Natural killer cell (primary cell): ENCODE measurements at places on chromosomes 6 and 20.

GRCh38 chr6:139603581-139603980 lies 229.1 kb upstream of the CITED2 start:
- no peaks in the 10 kb centered on the region for H3K36me3 ChIP-seq
- no peaks in the 10 kb centered on the region for H3K27me3 ChIP-seq
- H3K4me3 ChIP-seq, result no peak overlapping the region
- no peak overlapping the region for H3K27ac ChIP-seq
- H3K4me1 ChIP-seq, result no peaks in the 10 kb centered on the region

DNA sequence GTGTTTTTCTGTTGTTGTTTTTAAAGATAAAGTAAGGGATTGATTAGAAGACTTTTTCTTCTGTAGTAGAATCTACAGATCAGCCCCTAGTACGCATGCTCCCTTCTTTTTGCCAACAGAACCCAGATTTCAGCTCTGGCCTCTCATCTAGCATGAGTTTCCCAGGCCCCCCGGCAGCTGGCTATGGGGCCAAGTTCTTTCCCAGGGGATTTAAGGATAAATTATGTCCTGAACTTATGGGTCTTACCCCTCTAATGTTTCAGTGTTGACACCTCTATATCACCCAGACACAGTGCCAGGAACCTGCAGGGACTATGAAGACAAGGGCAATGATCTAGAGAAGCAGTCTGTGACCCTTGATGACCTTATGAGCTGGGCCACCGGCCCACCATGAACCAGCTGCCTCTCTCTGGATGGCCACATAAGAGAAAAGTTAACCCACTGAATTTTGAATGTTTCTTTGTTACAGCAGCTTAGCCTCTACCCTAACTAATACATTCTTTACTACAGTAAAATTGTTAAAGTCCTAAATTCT lies 150.5 kb downstream of the UNC5CL start:
- no peak overlapping the region for H3K27ac ChIP-seq
- DNase-seq, result no peak

- H3K27me3 ChIP-seq, result peaks cover 3% of the 10 kb centered on the region
- no peaks in the 10 kb centered on the region for H3K36me3 ChIP-seq
- DNase-seq, result no peak
- H3K27ac ChIP-seq, result no peak overlapping the region
- peaks cover 9% of the 10 kb centered on the region for H3K4me1 ChIP-seq
Measured at GRCh38 chr6:169926617-169927417, 175.4 kb downstream of the ERMARD start.

DNA sequence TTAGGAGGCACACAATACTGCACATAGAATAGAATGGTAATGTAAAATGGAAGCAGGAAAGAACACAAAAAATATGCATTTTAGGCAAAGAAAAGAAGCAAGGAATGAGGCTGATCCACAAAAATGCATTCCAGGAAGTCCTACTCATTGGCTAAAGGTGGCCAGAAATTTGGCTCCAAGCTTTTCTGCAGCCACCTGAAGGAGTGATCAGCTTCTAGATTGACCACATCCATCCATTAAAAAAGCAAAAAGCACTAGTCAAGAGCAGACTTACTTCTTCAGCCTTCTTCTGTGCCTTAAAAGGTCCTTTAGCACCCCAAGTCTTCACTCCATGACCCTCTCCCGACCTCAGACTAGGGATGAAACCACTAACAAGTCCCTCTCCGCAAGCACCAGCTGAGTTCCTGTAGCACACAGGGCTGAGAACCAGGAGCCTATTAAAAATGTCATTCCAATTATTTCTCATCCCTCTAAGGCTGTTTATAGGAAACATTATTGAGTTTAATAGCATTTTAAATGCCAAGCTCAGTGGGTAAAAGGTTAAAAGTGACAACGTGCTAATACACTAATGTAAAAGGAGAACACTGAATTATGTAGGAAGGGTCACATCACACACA lies 36.5 kb downstream of the TRAM2 start:
- no peaks in the 10 kb centered on the region for H3K36me3 ChIP-seq
- no peak for DNase-seq
- no peak overlapping the region for H3K27ac ChIP-seq
- peaks cover 32% of the 10 kb centered on the region for H3K4me1 ChIP-seq
- H3K4me3 ChIP-seq, result no peak overlapping the region

GRCh38 chr20:25030007-25030648 lies 27.8 kb downstream of the ACSS1 start:
- no peaks in the 10 kb centered on the region for H3K27me3 ChIP-seq
- H3K36me3 ChIP-seq, result peaks cover 26% of the 10 kb centered on the region
- no peak overlapping the region for H3K4me3 ChIP-seq

- no peak overlapping the region for H3K4me3 ChIP-seq
- no peak overlapping the region for H3K27ac ChIP-seq
- DNase-seq, result no peak
- no peaks in the 10 kb centered on the region for H3K36me3 ChIP-seq
Measured at GRCh38 chr6:113860181-113860955, 3.2 kb downstream of the MARCKS start.

DNA sequence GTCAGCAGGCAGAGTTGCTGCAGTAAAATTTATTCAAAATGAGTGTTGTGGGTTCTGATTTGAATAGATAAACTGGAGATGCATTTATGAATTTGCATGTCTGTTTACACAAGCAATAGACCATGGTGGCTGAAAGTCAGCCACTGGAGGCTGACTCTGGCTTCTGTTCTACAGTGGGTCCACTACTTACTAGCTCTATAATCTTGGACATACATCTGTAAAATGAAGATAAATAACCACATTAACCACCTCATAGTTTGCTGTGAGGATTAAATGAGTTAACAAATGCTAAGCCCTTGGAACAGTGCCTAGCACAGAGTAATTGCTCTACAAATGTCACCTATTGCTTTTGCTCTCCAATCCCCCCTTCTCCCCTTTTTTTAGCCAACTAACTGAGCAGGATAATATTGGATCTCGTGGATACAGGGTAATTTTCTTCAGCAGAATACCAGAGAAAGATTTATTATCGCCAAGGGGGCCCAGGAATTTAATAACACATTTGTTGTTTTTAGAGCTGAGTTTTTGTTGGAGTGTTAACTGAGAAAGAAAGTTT lies 1.4 kb upstream of the PM20D2 start:
- H3K27me3 ChIP-seq, result no peaks in the 10 kb centered on the region
- no peak overlapping the region for H3K27ac ChIP-seq
- H3K4me3 ChIP-seq, result no peak overlapping the region
- H3K4me1 ChIP-seq, result peaks cover 5% of the 10 kb centered on the region
- no peak for DNase-seq

DNA sequence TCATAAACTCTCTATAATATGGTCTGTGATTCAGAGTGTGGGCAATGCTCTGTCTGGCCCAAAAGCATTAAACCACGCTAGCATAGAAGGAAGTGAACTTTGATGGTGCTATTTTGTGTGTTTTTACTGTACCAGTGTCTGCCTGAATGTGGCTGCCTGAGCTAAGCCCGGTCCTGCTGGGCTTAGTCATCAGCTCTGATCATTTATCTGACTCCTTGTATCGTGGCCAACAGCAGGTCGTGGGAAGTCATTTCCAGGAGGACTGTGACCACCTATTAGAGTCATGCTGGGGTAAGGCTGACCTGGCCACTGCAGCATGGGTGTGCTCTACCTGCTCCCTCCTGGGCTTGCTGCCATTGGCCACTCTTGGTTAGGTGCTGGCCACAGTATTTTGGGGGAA lies 239.1 kb upstream of the CEP162 start:
- no peaks in the 10 kb centered on the region for H3K4me1 ChIP-seq
- no peak overlapping the region for H3K27ac ChIP-seq
- DNase-seq, result no peak
- no peaks in the 10 kb centered on the region for H3K36me3 ChIP-seq
- H3K4me3 ChIP-seq, result no peak overlapping the region

GRCh38 chr6:165511807-165512206 lies 151.2 kb downstream of the PDE10A start:
- H3K4me3 ChIP-seq, result no peak overlapping the region
- DNase-seq, result no peak
- no peaks in the 10 kb centered on the region for H3K27me3 ChIP-seq
- no peaks in the 10 kb centered on the region for H3K36me3 ChIP-seq

DNA sequence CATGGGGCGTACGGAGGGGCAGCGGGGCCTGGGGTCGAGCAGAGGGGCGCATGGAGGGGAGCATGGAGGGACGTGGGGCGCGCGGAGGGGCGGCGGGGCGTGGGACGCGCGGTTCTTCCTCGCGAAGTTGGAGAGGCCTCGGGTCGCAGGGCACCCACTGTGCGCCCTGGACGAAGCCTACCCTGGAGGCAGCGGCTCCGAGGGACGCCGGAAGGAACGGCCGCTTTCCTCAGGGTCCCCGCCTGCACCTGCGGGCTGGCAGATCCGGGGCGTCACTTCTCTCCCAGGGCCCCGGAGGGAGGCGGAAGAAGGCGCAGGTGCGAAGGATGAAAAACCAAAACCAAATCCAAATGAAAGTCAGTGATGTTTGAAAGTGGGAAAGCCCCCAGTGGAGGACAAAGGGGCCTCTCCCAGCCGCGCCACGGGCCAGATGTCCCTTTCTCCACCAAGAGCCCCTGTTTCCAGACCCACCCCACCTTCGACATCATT lies 142.1 kb upstream of the PDE10A start:
- no peak overlapping the region for H3K27ac ChIP-seq
- no peaks in the 10 kb centered on the region for H3K4me1 ChIP-seq
- no peak for DNase-seq
- no peaks in the 10 kb centered on the region for H3K27me3 ChIP-seq
- no peak overlapping the region for H3K4me3 ChIP-seq

DNA sequence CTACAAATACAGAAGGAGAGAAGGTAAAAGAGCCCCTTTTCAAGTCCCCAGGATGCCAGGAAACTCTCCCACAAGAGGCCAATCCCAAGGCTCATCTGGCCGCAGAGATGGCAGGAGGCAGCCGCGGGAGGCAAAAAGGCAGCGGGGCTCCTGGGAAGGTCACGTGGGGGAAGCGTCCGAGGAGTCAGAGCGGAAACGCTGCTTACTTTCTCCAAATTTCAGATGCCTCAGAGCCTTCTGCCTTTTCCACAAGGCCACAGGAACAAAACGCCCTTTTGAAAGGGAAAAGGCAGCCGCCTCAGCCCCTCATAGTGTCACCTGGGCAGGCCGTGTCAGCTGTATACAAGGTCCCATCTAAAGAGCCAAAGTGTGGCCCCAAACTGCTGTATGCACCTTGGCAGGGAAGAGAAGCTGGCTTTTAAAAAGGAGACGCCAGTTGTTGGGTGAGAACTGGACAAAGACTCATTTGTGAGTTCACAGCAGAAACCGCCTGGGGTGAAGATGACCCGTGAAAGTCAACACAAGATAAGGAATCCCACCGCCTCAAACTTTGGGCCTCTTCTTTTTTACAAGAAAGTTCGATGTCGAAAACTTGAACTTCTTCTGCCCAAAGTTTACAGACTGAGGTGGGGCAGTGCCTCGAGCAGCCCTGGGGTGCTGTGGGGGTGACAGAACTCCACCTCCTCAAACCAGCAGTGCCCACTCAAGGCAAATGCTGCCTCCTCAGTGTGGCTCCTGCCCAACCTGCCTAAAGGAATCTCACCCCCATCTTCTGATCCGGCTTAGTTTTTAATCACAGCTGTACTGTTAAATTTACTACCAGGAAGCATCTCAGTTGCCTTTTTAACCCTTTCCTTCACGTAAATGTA lies 45.4 kb downstream of the EZR start:
- peaks cover 29% of the 10 kb centered on the region for H3K4me1 ChIP-seq
- no peaks in the 10 kb centered on the region for H3K27me3 ChIP-seq
- H3K4me3 ChIP-seq, result no peak overlapping the region
- no peak for DNase-seq
- H3K36me3 ChIP-seq, result peaks cover 92% of the 10 kb centered on the region
- H3K27ac ChIP-seq, result no peak overlapping the region

DNA sequence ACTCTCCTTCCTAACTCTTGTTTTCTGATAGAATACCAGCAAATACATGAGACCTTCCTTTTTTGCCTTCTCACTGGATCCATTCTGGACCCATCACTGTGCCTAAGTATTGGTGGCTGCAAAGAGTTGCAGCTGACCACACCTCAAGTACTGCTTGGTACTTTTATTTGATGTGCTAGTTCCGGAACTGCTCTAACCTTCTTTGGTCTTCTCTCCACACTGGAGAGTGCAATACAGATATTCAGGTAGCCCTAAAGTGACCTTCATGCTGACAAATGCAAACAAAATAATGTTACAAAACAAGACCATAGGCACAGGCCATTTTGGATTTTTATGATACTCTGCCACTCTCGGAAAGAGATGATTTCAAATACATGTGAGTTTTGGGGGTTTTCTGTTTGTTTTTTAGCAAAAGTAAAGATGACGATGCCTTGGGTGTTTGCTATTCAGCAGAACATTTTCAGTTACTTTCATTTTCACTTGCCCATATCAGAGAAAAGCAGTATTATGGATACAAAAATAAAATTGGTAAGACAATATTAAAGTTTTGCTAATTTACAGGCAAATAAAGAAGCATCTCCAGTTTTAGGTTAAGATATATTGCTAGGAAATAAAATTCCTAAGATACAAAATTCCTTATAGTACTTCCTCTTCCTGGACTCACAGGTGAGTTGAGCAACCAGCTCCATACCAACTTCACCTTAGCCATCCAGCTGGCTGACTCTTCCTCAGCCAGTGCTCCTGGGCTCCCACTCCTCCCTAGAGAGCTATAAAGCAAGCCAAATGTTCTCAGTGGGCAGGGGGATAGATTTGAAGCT lies 42.0 kb downstream of the PTPRK start:
- no peaks in the 10 kb centered on the region for H3K4me1 ChIP-seq
- no peaks in the 10 kb centered on the region for H3K36me3 ChIP-seq
- no peaks in the 10 kb centered on the region for H3K27me3 ChIP-seq
- no peak overlapping the region for H3K27ac ChIP-seq
- H3K4me3 ChIP-seq, result no peak overlapping the region

DNA sequence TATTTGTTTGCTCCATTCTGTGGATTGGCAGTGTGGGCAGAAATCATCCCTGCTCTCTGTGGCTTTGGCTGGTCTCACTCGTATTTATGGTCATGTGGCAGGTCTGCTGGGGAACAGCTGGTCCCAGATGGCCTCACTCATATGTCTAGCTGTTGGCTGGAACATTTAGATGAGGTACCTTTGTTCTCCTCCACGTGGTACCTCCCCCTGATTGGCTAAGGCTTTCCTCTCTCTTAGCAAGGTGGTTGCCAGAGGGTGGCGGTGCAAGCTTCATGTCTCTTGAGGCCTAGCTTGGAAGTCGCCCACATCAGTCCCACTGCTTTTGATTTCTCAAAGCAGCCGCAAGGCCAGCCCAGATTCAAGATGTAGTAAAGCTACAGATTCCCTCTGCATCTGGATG lies 348.5 kb upstream of the BTBD3 start:
- DNase-seq, result no peak
- no peak overlapping the region for H3K27ac ChIP-seq
- no peaks in the 10 kb centered on the region for H3K4me1 ChIP-seq
- H3K27me3 ChIP-seq, result no peaks in the 10 kb centered on the region

DNA sequence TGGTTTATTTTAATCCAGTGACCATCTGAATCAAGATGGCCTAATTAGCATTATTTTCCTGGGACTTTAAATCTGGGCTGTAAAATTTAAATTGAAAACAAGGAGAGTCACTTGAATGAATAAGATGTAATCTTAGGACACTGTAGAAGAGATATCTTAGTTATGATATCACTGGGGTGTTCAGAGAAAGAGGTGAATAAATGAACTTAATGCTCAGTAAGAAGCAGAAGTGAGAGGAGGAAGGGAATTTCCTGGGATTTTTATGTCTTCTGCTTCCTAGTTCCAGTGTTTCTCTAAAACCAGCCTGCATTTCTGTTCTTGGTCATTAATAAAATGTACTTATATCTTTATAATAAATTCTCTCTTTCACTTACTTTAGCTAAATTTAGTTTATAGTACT lies 136.8 kb upstream of the PTPRK start:
- no peaks in the 10 kb centered on the region for H3K27me3 ChIP-seq
- H3K4me3 ChIP-seq, result no peak overlapping the region
- no peaks in the 10 kb centered on the region for H3K36me3 ChIP-seq
- H3K4me1 ChIP-seq, result no peaks in the 10 kb centered on the region
- DNase-seq, result no peak
- H3K27ac ChIP-seq, result no peak overlapping the region
